MCF 10A (cell line): ENCODE measurements at places on chromosomes 12 and 14.

DNA sequence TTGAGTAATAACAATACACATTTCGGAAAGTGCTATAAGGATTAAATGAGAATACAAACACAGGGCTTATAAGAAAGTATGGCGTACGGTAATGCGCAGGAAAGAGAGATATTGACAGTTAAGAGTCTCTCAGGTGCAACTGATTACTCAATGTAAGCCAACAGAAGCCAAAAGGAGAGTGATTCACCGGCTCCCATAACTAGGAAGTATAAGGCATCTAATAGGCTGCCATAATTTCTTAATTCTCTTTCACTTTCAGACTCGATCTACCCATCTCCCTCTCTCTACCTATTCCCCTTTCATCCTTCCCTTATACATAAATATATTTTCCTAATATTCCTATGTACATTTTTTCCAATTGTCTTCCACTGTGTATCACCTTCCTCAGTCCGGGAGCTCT lies 90.0 kb downstream of the MDGA2 start:
- DNase-seq: peak; percentile 24

GRCh38 chr14:56959869-56960268 lies 149.6 kb upstream of the OTX2 start:
- DNase-seq: no peak

DNA sequence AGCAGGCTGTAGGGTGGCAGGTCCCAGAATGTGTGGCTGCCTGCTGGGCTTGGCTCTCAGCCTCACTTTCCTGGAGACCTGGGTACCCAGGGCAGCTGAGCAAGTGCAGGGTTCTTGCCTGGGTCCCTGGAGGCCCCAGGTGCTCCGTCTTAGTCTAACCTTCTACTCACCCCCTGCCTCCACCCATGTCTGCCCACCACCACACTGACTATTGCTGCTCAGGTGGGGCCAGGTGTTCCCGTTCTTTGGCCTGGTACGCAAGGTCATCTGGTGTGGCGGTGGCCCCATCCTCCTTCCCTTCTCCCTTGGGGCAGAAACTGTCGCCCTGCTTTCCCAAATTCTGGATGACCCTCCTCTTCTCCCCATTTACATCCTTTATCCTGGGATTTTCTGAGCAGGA lies 319.9 kb downstream of the TMEM121 start:
- no peak for DNase-seq

- no peak for DNase-seq
Measured at GRCh38 chr14:96205978-96206360, 1.3 kb downstream of the BDKRB2 start.

- no peak for DNase-seq
Measured at GRCh38 chr14:21098892-21099595, 589 bp upstream of the ZNF219 start.

- no peak for DNase-seq
Measured at GRCh38 chr14:104935955-104936354, 11.3 kb downstream of the PLD4 start.

DNA sequence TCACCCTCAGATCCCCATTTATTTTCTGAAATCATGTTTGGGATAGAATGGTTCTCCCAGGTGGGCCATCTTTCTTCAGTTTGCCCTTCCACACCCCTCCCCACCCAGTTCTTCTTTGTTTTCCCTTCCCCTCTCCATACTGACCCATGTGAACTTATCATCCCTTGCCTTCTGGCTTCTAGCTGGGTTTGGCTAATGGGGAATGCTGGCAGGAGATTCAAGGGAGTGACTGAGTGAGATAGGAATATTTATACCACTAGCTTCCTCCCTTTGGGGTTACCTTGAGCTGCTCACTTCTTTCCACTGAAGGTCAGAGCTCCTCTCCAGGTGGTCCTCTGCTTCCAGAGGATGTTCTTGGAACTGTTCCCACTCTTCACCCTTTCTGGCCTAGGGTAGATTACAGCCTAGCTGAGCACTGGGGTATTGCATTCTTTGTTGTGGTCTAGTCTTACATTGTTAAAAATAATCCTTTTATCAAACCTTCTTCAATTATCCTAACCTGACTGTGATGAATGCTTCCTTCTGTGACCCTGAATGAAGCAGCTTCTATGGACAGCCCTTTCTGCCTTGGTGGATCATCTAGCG lies 88.3 kb upstream of the ATP2B1 start:
- DNase-seq: no peak

DNA sequence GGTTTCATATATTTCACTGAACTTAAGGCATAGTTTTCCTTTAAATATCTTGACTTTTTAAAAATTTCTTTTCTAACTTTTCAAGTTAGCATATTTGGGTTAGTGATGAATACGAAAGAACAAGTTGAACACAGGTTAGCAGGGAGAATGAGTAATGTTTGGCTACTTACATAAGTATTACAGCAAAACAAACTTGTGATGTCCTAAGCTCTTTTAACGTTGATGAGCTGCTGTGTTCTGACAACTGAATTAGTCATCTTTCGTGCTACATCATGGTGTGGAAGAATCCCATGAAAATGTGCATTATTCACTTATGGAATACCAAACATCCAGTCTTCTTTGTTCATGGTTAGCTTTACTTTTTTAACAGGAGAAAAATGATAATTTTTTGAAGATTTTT lies 36.3 kb upstream of the PDZRN4 start:
- DNase-seq: peak; percentile 14

DNA sequence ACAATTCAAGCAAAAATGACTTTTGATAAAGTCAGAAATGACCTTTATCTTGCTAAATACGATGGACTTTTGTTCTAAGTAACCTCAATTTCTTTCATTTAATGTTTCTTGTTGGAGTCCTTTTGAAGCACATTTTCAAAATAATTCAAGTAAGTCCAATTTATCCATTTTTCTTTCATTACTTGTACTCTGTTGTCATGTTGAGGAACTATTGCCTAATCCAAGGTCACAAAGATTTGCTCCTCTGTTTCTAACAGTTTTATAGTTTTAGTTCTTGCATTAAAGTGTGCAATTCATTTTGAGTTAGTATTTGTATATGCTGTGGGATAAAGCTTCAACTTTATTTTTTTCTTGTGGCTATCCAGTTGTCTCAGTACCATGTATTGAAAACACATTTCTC lies 66.7 kb downstream of the CCER1 start:
- no peak for DNase-seq

DNA sequence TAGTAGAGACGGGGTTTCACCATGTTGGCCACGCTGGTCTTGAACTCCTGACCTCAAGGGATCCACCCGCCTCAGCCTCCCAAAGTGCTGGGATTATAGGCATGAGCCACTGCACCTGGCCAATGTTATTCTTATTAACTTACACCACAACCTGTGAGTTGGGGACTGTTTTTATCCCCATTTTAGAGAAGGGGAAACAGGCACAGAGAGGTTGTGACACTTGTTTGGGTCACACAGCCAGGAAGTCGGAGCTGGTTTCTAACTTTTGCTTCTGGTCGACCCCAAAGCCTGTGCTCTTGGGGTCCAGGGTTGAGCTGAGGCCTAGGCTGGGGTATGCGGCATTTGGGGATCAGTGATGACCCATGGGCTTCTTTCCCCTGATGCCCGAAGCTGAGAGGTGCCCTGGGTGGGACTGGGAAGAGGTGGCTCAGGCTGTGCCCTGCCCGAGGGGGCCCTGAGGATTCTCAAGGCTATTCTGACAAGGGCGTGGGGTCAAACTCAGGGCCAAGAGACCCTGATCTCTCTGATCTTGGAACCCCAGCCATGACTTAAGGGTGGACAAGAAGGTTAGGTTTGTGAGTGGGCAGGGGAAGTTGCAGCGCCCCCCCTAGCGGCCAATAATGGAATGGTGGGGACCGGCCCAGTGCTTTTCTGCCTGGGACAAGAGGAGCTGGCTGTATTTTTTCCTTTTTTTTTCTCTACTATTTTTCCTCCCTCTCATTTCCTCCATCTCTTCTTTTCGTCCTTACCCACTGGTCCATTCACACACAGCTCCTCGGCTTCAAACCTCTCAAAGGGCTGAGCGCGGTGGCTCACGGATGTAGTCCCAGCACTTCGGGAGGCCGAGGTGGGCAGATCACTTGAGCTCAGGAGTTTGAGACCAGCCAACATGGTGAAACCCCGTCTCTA lies 3.0 kb downstream of the SDSL start:
- DNase-seq: peak; percentile 54
